ENCODE measurements at places on chromosomes 12 and 14. TPM values are rescaled to one million over a fixed set of nuclear protein-coding genes. Genes with fewer than 3 reads are reported as not detected.

The JPH4 gene
- 5.3 TPM for total RNA-seq

- DNase-seq, result no peak
Measured at GRCh38 chr12:94116191-94116590, 32.2 kb upstream of the PLXNC1 start.

The KRT80 gene
- 4.6 TPM for total RNA-seq

- no peak for DNase-seq
Measured at GRCh38 chr12:29754235-29755189, 29.2 kb downstream of the TMTC1 start.

The GLI1 gene
- total RNA-seq, result 4.2 TPM

Measured in ureter (tissue), 1 donor.